Kidney (tissue), 22 donors: ENCODE measurements at places on chromosomes 3 and 15. TPM values are rescaled to one million over a fixed set of nuclear protein-coding genes. Genes with fewer than 3 reads are reported as not detected.

DNA sequence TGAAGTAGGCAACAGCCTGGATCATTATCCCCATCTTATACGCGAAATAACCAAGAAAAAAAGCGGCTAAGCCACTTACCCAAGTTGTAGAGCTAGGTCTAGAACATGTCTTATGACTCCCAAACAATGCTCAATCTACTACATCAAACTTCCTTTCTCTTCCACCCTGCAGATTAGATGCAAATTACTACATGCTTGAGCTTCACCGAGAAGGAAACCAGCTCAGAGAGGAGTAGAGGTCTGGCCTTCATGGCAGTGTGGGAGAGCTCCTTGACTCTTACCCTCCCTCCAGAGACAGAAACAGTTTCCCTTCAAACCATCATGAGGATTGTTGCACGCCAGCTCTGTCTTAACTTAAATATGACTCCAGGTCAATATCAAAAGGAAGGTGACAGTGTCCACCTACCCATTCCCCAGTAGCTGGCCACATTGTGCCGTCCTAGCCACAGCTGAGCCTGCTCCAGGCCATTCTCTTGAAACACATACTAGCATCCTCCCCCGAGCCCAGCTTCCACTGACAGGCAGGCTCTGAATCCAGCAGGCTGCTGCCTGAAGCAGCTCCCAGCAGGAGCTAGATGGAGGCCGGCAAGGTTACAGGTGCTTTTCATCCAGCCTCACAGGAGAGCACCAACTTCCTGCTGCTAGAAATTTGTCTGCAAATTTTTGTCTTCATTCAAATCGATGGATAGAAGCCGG lies 56.8 kb downstream of the CPN2 start:
- DNase-seq: peak; percentile 61

GRCh38 chr3:126941721-126942270 lies 41.1 kb upstream of the PLXNA1 start:
- DNase-seq: no peak

DNA sequence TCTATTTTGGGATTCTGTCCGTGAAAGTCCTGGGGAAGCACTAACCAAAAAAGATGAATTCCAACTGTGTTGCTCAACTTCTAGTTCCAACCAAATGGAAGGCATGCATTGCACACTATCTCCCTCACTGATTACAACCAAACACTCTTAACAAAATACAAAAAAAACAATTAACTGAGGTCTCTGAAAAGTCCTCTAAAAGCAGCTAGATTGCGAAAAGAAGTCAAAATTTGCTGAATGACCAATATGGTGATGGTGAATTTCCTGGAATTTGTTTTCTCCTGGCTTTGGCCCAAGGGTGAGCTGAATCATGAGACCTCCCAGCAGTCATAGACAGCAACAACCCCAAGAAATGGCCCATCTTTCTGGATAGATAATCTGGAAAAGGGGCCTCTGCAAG lies 28.3 kb downstream of the CYP19A1 start:
- DNase-seq: no peak

- DNase-seq: no peak
Measured at GRCh38 chr15:69955240-69955894, 142.3 kb downstream of the TLE3 start.

DNA sequence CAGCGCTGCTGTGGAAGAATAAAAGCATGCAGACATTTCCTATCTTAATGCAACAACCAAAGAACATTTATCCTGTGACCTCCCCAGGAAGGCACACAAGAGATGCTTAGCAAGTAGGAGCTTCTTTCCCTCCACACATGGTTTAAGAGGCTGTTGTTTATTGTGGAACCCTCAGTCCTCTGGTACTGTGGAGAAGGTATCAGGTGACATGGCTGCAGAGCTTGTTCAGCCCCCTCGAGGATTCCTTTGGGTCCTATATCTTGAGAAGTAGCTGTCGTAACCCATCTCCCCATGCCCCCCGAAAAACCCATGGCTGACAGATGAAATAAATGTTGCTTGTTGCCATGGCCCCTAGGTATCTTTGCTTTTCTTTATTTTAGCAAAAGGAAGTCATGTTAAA lies 20.3 kb upstream of the ETV5 start:
- no peak for DNase-seq

DNA sequence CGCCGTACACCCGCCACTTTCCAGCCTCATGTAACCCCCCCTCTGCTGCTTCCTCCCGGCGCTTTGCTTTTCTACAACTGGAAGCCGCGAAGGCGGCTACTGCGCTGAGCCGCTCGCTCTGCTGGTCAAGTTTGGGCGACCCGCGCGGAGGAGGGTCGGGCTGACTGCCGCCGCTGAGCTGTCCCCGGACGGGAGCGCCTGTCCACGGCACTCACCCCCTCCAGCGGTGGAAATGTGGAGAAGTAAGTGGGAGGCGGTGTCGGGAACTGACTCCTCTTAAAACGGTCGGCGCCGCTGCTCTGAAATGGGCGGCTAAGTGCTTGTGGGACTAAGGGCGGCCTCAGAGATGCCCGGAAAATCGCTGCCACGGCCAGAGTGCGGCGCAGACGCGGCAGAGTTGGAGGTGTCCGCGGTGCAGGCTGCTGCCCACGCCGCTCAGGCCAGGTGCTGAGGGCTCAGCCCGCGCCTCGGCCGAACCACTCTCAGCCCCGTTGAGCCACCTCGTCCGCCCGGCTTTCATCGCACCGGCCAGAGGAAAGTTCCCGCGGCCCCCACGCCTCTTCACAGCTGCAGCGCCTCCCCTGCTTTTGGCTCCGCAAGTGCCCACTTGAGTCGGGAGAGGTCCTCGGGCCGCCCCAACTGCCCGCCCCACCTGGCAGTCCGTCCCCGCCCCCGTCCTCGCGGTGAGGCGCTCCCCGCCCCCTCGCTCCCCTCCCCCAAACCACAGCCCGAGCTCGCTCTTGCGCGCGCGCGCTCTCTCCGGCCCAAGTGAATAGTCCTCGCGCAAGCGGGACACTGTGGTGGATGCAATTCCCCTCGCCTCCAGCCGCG lies at the start of gene EPHA6:
TSS of gene EPHA6 (plus strand) at position 775 of the 831 bp plus-strand sequence.
- DNase-seq: peak; percentile 84

- DNase-seq: peak; percentile 51
Measured at GRCh38 chr3:93988283-93988682, 8.3 kb downstream of the ARL13B start.

- DNase-seq: peak; percentile 9
Measured at GRCh38 chr3:63015614-63016309, 140.5 kb upstream of the CADPS start.

DNA sequence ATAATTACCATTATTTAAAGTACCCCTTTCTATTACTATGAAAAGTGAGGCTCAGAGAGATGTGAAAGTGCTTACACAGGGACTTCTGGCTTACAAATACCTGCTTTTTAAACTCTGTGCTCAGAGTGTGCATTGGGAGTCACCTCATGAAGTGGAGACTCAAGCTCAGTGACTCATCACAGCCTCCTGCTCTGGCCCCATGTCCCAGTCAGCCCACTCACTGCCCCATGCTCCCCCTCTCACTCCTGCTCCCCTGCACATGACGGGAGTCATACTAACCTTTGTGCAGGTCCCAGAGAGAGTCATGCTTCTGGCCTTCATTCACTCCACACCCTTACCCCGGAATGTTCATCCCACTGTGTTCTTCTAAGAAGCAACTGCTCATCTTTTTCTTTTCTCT lies 20.2 kb downstream of the CCR1 start:
- no peak for DNase-seq

GRCh38 chr15:63072023-63072650 lies 29.6 kb downstream of the TPM1 start:
- DNase-seq: no peak

- DNase-seq: no peak
Measured at GRCh38 chr15:53709821-53710220, 49.6 kb downstream of the WDR72 start.

GRCh38 chr15:93296759-93297500 lies 207.9 kb upstream of the RGMA start:
- no peak for DNase-seq

- peak; percentile 86 for DNase-seq
Measured at GRCh38 chr3:129690406-129690805, 83.9 kb upstream of the PLXND1 start.

- DNase-seq: peak; percentile 63
Measured at GRCh38 chr3:142999881-143000280, 1.5 kb upstream of the U2SURP start.

GRCh38 chr3:120449251-120449650 lies 1.5 kb downstream of the FSTL1 start:
- DNase-seq: no peak

GRCh38 chr3:54957711-54958110 lies 29.9 kb upstream of the LRTM1 start:
- no peak for DNase-seq

GRCh38 chr3:15290736-15291135 lies 41.6 kb downstream of the SH3BP5 start:
- DNase-seq: no peak

GRCh38 chr3:160159341-160159740 lies 65.9 kb upstream of the C3orf80 start:
- DNase-seq: no peak

DNA sequence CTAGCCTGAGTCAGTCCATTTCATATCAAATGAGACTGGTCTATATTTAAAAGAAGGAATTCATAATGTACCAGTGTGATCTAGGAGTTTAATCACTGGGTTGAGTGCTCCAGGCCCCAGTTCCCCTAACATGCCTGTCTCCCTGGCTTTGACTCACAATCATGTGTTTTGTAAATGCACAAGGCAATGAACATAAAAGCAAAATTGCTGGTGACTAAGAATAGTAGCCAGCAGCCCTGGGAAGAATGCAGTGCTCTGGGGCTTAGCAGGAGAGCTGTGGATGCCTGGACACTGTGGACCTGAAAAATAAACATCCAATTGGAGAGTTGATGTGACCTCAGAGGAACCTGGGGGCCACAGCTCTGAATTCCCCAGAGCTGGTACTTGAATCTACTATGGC lies 50.3 kb downstream of the SYNPR start:
- no peak for DNase-seq

DNA sequence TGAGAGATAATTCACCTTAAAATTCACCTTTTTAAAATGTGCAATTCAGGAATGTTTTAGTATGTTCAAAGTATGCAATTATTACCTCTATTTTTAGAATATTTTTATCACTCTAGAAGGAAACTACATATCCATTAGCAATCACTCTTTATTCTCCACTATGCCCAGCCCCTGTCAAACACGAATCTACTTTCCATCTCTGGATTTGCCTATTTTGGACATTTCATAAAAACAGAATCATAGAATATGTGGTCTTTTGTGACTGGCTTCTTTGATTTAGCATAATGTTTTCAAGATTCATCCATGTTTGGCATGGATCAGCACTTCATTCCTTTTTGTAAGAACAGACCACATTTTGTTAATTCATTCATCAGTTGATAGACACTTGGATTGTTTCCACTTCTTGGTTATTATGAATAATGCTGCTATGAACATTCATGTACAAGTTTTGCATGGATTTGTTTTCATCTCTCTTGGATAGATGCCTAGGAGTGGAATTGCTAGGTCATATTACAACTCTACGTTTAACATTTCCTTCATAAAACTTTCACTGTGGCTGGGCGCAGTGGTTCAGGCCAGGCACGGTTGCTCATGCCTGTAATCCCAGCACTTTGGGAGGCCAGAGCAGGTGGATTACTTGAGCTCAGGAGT lies 12.7 kb downstream of the HMCES start:
- DNase-seq: no peak

GRCh38 chr15:64209680-64210334 lies 47.0 kb upstream of the PPIB start:
- DNase-seq: peak; percentile 55

GRCh38 chr15:58302832-58303231 lies 129.0 kb upstream of the LIPC start:
- no peak for DNase-seq

GRCh38 chr3:178562947-178563232 lies 26.7 kb downstream of the KCNMB2 start:
- DNase-seq: no peak

DNA sequence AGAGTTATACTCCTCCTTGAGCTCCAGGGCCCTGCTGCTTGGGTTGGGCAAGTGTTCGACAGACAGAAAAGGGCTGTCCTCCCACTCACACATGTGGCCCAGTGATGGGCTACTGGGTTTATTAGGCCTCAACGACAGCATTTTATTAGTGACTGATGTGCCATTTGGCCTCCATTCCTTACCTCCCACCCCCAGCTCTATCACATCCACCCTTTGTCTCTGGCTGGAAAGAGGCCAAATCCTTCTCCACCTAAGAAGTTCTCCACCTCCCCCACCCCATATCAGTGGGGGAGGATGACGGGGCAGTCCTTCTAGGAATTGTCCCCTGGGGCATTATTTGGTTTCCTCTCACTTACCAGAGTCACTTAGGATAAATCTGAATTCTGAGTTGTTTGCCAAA lies 57.1 kb upstream of the WNT5A start:
- no peak for DNase-seq

DNA sequence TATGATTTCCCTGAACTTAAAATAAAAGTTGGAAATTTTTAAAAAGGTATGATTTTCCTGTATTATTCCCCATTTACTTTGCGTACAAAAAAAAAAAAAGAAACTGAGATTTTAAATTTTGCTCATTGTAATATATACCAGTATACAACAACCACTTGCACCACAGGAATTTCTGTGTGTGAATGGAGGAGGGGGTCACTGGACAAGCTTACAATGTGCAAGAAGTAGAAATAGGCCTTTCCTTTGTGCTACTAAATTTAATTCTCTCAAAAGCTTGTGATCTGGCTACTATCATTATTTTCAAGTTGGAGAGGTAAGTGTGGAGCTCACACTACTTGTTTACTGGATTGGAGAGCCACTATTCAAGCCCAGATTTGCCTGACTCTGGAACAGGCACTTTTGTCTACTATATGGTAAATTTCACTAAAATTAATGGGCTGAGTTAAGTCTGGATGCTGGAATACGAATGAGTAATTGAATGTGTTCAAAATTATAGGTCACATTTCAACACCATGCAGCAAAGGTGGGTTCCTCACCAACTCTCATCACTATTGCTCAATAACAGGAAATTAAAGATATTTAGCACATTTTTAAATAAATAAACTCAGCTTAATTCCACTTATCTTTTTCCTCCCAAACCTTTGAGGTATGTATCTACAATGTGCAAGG lies 148.0 kb upstream of the MBNL1 start:
- DNase-seq: no peak

DNA sequence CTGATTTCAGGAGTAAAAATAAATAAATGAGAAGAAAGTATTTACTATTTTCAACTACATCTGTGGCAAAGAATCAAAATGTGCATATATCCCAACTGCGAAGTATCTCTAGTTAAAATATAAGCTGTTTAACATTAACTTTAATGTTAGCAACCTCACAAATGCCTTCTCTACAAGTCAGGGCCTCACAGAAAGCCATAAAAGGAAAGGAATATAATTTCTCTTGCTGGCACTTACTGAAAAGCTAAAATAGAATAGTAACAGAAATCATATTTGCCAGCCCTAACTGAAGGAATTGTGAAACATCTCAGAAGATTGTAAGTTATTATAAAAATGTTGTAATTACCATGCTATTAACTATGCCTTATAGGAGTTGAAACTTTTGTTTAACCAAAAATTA lies 65.1 kb upstream of the MBNL1 start:
- no peak for DNase-seq

GRCh38 chr15:57306161-57306943 lies 70.0 kb upstream of the CGNL1 start:
- DNase-seq: peak; percentile 89

KY gene
- polyA plus RNA-seq: 0.69 TPM

CPA3 gene
- polyA plus RNA-seq: not detected

GOLGA8S gene
- polyA plus RNA-seq: 0.13 TPM

PRR20G gene
- polyA plus RNA-seq: not detected

ZNF80 gene
- polyA plus RNA-seq: not detected

FBXO40 gene
- not detected for polyA plus RNA-seq

CCR8 gene
- not detected for polyA plus RNA-seq

WDR72 gene
- 60.0 TPM for polyA plus RNA-seq

IGSF11 gene
- 6.7 TPM for polyA plus RNA-seq

CHRNA7 gene
- polyA plus RNA-seq: 0.80 TPM

TMCO5A gene
- polyA plus RNA-seq: not detected

NRG4 gene
- 1.5 TPM for polyA plus RNA-seq

TM4SF1 gene
- polyA plus RNA-seq: 101 TPM

GCSAM gene
- not detected for polyA plus RNA-seq

SNTN gene
- not detected for polyA plus RNA-seq
